ENCODE measurements at places on chromosomes 5 and 9.

DNA sequence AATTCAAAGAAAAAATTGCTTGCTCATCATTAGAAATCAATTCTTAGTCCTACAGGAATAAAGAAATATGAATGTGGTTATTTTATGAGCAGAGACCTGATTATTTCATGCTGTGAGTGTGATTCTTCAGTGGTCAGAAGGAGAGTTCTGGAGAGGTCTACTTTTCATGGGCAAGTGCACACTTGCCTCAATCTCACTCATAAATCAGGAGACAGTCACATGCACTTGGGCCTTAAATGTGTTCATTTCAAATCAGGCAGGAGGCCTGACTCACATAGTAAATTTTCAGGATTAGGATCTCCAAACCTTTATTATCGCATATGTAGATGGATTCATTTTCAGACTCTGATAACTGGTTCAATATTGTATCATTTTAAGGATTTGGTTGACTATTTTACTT lies 323.2 kb upstream of the CCNH start:
- DNase-seq = no peak

- no peak for DNase-seq
Observed at GRCh38 chr5:53130266-53130665, 20.7 kb upstream of the MOCS2 start.

- DNase-seq = no peak
Observed at GRCh38 chr9:14373336-14373666, 59.4 kb upstream of the NFIB start.

DNA sequence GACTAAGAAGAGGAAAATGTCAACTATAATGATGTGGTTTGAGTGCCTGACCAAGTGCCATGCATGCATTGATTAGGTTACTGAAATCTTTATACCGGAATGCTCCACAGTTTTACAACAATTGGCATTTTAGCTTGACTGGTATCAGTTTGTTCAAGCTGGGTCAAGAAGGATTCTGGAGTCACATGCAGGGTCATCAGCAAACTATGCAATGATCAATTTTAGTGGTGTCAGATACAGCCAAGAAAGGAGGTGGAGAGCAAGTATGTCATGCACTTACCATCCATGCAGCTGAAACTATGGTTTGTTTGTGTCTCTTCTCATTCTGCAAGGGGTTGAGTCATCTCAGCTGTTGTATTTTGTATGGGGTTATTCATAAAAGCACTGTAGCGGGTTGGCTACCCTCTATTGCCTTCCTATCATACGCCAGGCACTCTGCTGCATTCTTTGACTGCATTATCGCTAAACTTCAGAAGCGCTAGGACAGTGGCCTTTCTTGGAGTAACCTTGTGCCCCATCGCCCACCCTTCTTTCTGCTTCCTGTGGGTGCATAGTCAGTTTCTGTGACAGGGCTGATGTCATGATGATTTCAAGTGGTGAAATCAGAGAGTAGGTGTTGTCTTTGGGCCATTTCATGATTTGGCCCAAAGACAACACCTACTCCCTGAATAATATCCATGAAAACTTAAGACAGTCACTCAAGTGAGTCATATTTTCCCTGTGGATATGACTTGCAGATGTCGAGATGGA lies 145.4 kb downstream of the MTX3 start:
- no peak for DNase-seq

- DNase-seq = no peak
Observed at GRCh38 chr9:70052768-70053167, 9.1 kb downstream of the MAMDC2 start.

- DNase-seq = no peak
Observed at GRCh38 chr5:86371061-86371460, 246.7 kb upstream of the COX7C start.

DNA sequence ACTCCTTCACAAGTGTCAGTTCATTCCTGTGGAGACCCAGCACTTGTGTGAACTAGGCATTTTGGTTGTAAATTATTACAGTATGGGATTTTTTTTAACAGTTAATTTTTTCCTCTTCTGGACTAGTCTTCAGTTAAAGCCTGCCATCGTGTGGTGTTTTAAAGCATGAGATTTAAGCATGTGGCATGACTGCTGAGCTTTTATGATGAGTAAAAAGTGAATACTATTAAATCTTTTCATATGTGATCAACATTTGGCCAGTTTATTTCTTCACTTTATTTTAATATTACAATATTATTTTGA lies 25.0 kb downstream of the LMNB1 start:
- peak; percentile 16 for DNase-seq

- no peak for DNase-seq
Observed at GRCh38 chr5:115736004-115736689, 80.3 kb downstream of the CDO1 start.

Measured in CD4-positive, alpha-beta T cell treated with Interleukin-6 at 100 ng/mL for 8 hours (primary cell).